ENCODE measurements at places on chromosomes 3 and 15. TPM values are rescaled to one million over a fixed set of nuclear protein-coding genes. Genes with fewer than 3 reads are reported as not detected.

Gene DBR1
- 18.9 TPM for total RNA-seq

Gene IL16
- total RNA-seq = 19.9 TPM

Gene CCR8
- 0.19 TPM for total RNA-seq

Gene SLC6A1
- 2.1 TPM for total RNA-seq

Gene TRAK1
- 41.0 TPM for total RNA-seq

Gene CHCHD6
- total RNA-seq = 10.7 TPM

Gene STAB1
- total RNA-seq = 379 TPM

Gene THSD4
- total RNA-seq = 36.3 TPM

Measured in kidney (tissue), 22 donors.